ENCODE measurements at places on chromosomes 12 and 14.

DNA sequence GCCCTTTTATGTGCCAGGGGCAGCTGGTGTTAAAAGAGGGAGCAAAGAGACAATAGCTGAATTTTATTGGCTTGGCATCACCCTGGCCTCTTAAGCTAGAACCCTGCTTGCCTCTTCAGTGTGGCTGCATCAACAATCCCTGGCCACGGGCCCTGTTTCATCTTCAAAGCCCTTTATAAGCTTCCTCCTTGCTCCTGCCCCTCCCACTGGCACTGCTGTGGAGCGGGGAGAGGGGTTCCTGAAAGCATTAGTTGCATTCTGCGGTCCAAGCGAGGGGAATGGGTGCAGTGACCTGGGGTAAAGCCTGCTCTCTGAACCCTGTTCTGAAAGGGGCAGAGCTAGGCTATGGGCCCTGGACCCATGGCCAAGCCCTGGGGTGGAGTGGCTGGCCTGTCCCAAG is 220 bp upstream of the KRT83 start:
- DNase-seq: no peak

GRCh38 chr14:21038441-21039422 is 3.4 kb upstream of the RNASE7 start:
- DNase-seq: no peak

DNA sequence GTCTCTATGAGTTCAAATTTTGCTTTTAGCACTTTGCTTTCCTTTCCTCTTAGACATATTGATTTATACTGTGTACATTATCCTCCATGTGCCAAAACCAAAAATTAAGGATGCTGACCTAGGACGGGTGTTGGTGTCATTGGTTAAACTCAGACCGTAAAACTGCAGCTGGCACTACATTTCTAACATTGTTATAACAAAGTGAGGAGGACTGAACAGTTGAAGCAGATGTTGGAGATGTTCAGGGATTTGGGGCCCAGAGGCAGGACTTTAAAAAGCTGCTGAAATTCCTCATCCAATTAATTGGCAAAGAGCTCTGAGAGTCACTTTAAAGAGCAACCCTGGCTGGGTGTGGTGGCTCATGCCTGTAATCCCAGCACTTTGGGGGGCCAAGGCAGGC is 72.4 kb downstream of the TMTC1 start:
- DNase-seq: no peak

GRCh38 chr14:40074169-40074568 is 641.9 kb upstream of the FBXO33 start:
- no peak for DNase-seq

DNA sequence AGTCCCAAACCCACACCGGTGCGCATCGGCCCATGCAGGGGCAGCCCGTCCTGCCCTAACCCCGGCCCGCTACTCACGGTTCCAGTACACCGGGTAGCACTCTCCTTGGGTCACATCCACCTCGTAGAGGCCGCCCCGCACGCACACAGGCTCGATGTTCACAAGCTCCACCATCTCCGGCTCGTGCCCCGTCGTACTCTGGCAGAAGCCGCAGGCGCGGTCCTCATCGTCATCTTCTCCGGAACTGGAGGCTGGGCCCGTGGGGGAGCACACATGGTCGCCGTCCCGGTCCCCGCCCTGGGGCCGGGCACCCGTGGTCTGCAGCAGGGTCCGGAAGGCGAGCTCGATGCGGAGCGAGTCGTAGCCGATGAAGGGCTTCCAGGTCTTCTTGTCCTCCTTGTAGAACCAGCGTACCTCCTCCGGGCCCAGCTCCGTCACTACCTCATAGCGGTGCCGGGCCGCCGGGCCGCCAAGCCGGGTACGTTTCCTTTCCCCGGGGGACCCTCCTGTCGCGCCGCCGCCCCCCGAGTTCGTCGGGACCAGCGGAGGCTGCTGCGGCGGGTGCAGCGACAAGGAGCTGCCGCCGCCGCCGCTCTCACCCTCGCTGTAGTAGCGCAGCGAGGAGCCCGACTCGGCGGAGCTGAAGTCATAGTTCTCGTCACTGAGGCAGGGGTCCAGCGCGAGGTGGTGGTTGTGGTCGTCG is 788 bp downstream of the DDHD1 start:
- DNase-seq: peak; percentile 8

DNA sequence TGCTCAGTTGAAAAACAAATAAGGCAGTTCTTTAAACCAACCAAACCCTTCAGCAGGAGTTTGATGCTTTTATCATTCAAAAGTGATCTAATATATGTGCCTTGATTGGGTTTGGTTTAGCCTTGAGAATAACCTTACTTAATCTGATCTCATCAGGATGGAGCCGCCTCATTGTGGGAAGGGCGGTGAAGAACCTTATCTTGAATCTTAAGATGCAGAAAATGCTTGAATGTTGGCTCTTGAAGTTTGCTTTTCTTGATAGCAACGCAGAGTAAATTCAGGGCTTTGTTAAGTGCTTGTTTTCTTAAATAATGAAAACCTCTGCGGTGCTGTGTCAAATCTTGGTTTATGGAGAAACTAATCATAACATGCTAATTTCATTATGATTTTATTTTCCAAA is 138.2 kb downstream of the MON2 start:
- no peak for DNase-seq

DNA sequence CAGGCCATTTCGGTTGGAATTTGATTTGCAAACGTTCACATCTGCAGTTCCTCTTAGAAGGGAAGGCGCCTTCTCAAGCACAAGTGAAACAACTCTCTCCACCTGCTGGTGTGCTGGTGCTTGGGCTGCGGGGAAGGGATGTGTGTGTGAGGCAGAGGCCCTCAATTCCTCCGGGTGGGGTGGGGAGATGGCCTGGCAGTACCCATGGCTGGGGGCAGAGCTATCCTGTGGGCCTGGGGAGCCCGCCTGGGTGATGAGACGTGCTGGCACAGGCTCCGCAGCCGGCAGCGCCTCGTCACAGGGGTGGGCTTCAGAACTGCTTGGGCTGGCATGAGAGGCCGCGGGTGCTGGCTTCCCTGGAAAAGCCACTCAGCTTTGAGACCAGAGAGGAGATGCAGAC is 28.9 kb upstream of the TDRD9 start:
- DNase-seq: no peak

GRCh38 chr12:18320036-18320617 is 58.8 kb downstream of the PIK3C2G start:
- DNase-seq: no peak

GRCh38 chr12:115755725-115756085 is 521.8 kb downstream of the MED13L start:
- DNase-seq: no peak

DNA sequence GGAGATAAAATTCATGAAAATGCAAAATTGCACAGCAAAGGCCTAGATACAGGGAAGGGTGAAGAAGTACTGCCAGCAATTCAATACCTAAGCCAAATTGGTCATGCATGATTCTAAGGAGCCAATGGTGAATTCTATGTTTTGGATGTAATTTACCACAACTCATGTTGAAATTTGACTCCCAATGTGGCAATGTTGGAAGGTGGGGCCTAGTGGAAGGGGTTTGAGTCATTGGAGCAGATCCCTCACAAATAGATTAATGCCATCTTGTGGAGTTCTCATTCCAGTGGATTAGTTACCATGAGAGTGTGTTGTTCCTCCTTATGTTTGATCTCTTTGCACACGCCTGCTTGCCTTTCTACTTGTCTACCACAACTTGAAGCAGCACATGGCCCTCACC is 194.0 kb upstream of the ALG10 start:
- DNase-seq: no peak

GRCh38 chr14:36820111-36820709 is 158.6 kb downstream of the PAX9 start:
- no peak for DNase-seq

DNA sequence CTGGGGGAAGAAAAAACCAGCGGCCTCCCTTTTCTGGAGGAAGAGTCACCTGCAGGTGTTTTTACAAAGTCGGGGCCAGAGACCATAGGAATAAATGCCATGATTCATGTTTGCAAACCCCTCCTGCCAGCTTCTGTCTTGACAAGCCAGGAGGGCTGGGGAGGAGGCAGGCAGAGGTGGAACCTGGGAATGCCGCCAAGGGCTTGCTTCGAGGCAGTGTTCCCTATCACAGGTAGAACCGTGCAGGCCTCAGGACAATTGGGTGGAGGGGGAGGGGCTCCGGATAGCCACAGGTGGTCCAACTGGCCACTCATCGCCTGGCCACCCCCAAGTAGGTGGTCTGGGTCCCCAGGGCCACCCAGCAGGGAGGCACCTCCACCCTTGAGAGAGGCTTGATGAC is 14.2 kb upstream of the DLK1 start:
- DNase-seq: no peak

GRCh38 chr14:23478109-23478759 is 8.7 kb downstream of the NGDN start:
- DNase-seq: no peak

DNA sequence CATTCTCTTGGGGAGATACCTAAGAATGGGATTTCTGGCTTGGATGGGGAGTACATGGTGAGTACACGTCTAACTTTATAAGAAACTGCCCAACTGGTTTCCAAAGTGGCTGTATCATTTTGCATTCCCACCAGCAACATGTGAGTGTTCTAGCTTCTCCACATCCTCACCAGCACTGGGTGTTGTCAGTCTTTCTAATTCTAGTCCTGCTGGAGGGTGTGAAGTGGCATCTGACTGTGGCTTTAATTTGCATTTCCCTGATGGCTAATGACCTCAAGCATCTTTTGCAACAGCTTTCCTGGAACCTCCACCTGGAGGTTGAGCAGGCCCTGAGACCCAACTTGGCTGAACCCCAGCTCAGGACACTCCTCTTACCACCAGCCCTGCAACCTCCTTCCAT is 17.8 kb downstream of the SELPLG start:
- no peak for DNase-seq

DNA sequence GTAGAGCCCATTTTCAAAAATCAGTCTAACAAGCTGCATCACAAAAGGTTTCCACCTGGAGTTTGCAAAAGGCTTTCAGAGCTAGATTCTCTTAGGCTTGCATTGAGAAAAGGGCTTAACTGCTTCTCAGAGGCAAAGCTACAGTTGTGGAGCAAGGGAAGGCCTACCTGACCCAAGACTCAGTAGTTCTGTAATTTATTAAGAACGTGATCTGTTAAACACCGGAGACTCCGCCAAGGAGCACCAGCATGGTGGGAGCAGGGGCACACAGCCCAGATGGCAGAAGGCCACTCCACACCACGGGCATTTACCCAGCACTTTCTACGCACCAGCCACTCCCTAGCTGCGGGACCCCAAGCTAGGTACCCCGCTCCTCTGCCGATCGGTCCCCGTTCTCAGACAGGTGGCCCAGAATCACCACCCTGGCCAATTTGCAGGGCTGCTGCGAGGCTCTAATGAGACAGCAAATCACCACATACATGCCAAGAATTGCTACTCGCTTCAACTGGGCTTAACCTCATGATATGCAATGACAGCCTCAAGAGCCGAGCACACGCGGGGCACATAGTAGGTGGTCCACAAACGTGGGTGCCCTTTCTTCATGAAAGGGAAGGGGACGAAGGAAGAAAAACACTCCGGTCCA is 1.5 kb downstream of the ITPK1 start:
- no peak for DNase-seq

- no peak for DNase-seq
These were observed 27.2 kb upstream of the DHRS2 start for GRCh38 chr14:23609001-23609400.

GRCh38 chr14:85601690-85602089 is 71.7 kb downstream of the FLRT2 start:
- no peak for DNase-seq

GRCh38 chr12:103373088-103373523 is 122.7 kb downstream of the C12orf42 start:
- DNase-seq: no peak

DNA sequence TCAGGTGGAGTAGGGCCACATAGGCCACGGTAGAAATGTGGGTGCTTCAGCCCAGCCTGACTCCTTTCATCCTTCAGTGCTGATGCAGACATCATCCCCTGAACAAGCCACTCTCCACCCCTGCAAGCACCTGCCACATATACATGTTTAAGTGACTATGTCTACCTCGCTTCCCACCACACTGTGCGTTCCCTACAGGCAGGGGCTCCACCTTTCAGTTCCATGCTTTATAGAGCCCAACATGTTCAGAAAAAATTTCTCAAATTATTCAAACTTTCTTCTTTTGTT is 11.6 kb downstream of the SLC7A7 start:
- DNase-seq: no peak

GRCh38 chr14:37595809-37596621 is 586 bp downstream of the TTC6 start:
- no peak for DNase-seq

- DNase-seq: no peak
These were observed 6.0 kb downstream of the FOXG1 start for GRCh38 chr14:28772613-28773012.

GRCh38 chr14:72523424-72524294 is 370.2 kb downstream of the DPF3 start:
- no peak for DNase-seq

- no peak for DNase-seq
These were observed 189.9 kb upstream of the CNTN1 start for GRCh38 chr12:40502322-40502721.

- no peak for DNase-seq
These were observed 15.6 kb upstream of the NGB start for GRCh38 chr14:77286576-77286975.

DNA sequence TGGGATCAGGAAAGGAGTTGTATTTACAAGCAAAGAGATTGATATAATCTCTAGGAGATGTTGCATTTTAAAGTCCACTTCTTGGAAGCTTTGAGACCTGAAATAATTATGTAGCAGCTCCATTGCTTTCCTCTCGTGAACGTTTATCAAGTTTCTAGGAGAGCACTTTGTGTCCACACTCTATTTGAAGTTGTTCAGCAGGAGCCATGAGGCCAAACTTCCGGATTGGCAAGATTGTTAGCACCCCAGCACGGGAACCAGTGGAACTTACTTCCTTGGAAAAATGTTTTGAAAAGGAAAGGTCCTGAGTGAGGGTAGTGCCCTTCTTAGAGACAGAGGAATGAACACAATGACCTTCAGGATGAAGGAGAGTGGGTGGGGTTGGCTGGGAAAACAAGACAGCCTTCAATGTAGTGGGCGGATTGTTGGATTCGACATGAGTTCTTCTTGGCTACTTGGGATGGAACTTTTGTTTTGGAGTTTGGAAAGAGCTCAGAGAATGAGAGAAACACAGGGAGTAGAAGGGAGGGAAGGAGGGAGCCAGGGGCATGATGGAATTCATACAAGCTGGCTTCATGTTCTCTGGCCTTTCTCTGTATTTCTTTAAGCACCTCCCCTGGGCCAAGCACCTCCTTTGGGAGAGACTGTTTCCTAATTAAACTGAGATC is 23.8 kb upstream of the CISTR start:
- no peak for DNase-seq

- no peak for DNase-seq
These were observed 755.8 kb upstream of the FBXO33 start for GRCh38 chr14:40188006-40188405.

GRCh38 chr14:30521899-30522736 is 36.8 kb upstream of the G2E3 start:
- no peak for DNase-seq

- no peak for DNase-seq
These were observed 118.2 kb upstream of the GSC start for GRCh38 chr14:94888121-94888520.

GRCh38 chr12:49366652-49367380 is 446 bp upstream of the SPATS2 start:
- peak; percentile 87 for DNase-seq

GRCh38 chr12:1758887-1759286 is 61.5 kb upstream of the LRTM2 start:
- DNase-seq: no peak

Measured in GM18507 (cell line).